ENCODE measurements at places on chromosomes 2 and 18. TPM values are rescaled to one million over a fixed set of nuclear protein-coding genes. Genes with fewer than 3 reads are reported as not detected.

DNA sequence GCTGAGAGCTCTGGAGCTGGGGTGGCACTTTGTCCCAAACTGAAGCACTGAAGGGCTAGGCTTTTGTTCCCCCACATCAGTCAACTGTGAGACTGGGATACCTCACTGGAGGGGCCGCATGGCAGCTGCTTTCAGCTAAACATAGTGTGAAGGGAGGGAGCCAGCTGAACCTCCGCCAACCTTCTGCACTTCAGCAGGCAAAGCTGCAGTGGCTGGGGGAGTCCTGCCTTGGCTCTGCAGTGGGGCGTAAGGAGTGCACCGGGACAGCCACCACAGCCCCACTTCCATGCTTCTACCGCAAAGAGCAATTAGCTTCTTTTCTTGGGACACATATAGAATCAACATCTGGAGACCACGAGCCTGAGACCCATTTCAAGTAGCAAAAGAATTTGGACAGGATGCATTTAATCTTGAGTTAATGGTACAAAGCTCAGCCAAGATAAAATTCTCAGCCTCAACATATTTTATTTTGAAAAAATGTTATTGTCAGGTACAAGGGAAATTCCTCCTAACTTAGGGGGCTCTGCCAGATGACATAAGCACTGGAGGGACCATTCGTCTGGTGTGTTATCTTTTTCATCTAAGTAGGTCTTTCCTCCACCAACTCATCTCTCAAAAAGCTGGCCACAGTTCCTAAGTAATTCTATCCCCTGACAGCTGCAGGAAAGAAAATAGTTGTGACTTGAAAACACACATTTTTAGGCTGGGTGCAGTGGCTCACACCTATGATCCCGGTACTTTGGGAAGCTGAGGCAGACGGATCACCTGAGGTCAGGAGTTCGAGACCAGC lies 25.6 kb upstream of the MYCN start:
- no peak for DNase-seq

GRCh38 chr2:206396211-206396610 lies 47.1 kb upstream of the ADAM23 start:
- no peak for DNase-seq

DNA sequence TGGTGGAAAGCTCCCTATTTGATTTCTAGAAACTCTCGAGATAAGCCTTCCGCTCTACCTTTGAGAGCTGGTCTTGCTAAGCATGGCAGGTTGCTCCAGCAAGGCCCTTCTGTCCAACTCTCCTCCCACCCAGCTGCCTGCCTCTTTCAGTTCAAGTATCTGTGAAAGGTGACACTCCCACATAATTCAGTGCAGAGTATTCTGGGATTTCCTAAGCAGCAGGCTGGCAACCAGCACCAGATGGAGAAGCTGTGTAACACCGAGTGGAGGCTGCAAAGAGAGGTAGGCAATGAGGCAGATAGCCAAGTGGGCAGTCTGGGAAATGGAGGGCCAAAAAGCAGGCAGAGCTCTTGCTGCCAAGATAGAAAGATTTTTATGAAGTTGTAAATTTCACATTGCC lies 88.4 kb upstream of the CAVIN2 start:
- no peak for DNase-seq

GRCh38 chr18:75418293-75419005 lies 9.1 kb downstream of the SMIM21 start:
- no peak for DNase-seq

DNA sequence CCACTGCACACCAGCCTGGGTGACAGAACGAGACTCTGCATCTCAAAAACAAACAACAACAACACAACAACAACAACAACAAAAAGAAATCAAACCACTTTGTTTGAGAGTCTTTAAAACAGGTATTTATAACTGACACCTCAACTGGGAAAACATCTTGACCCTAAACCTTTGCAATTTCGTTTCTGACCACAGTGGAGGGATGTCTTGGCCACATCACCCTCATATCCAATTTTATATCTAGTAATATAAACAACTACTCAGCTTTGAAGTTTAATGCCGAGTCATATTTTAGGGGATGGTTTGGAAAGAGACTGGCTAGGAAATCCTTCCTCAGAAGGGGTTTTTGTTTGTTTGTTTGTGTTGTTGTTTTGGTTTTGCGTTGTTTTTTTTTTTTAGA lies 37.8 kb upstream of the RMDN2 start:
- DNase-seq = no peak

- no peak for DNase-seq
These were observed 19.3 kb downstream of the FBLN7 start for GRCh38 chr2:112157472-112157871.

GRCh38 chr18:48973731-48974130 lies 23.0 kb upstream of the SMAD7 start:
- no peak for DNase-seq

DNA sequence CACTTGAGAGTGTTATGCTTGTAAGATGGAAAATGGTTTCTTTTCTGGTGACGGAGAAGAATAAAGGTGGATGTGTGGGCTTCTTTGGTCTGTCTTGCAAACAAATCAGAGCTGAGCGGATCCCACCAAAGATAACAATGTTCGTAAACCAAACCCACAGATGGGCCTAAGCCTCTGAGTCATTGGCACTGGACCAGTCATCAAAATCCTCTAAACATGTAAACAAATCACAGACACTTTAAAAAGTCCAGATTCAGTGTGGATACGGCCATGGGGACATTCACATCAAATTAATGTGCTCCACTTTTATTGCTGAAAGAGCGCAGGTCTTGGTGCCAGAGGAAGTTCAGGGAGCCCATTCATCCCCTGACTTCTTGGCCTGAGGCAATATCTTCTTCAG lies 60.5 kb upstream of the TMEM200C start:
- DNase-seq = no peak

- no peak for DNase-seq
These were observed 11.8 kb downstream of the IGFBP2 start for GRCh38 chr2:216644842-216645635.

DNA sequence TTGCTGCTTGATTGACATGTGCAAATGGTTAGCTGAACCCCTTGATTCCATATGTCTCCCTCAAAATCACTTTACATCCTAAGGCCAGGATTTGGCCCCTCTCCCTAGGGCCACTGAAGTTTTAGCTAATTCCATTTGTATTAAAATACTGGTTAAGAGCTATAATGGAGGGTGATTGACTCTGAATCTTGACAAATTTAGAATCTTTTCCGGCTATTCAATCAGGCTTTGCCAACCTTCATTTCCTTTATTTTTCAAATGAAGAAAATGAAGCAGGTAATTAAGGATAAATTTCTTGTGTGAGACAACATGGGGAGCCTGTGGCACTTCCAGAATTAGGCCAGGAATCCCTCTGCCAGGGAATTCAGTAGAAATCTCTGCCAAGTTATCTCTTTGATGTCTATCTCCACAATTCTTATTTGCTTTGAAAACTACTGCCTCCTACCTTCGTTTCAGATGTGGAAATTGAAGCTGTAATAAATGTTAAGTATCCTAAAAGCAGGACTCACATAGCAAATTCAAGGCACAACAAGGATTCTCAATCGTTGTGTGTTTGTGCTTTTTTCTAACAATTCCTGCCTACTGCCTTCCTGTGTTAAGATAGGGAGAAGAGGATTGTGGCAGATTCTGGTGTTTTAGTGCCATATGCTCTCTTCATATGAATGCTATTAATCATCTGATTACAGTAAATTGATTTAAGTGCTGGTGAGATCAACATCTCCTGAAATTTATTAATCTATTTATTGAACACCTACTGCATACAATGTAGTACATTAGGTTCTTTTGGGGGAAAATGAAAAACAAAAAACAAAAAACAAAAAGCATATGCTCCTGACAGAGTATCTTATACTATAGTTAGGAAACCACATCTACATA lies 47.8 kb upstream of the MAP4K3 start:
- DNase-seq = no peak

GRCh38 chr2:217184242-217184641 lies 324.4 kb upstream of the TNP1 start:
- no peak for DNase-seq

DNA sequence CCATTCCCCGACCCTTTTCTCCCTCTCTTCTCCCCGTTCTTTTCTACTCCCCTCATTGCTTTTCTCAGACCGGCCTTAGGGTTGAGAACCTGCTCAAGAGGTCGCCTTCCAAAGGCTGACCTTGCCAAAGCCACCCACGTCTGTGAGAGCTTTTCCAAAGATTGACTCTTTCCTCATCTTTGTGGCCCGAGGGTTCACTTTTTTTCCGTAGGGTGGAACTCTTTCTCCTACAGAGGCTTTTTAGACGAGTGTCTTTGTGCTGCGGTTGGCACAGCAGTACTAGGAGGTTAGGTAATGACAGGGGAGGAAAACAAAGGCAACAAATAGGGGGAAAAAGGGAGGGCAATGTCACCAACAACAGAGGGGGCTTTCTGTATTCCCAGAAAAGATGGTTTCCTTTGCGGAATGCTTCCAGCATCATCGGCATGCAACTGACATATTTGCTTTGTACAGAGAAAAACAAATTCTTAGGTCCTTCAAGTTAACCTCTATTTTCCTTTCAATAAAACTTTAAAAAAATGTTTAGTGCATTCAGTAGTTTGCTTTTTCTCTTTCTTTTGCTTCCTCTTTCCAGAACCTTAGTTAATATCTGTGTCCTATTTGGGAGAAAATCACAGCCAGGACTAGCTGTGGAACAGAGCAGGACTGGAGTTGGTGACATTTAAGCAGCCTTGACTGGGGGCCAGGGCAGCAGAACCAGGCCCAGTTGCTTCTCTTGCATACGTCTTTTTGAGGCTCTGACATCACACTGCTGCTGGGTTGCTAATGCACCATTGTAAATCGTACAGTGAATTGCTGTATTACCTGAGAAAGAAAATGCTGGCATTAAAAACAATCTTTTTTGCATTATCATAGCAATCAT lies 188.1 kb upstream of the FANCL start:
- peak; percentile 59 for DNase-seq

DNA sequence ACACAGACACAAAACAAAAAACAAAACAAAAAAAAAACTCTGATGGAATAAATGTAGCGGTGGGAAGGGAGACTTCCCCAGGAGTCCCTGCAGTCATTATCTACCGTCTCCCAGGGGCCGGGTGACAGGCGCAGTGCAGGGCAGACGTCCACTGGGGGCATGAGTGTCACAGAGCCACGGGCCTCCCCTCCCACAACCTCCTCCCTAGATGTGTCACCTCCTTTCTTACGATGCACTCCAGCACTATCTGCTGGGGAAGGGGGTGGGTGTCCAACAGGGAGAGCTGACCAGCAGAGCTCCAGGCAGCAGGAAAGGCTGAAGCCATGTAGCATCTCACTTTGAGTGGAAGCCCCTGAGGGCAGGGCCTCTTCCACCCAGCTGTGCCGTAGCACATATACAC lies 84.5 kb downstream of the LONRF2 start:
- DNase-seq = no peak

- no peak for DNase-seq
These were observed 79.0 kb upstream of the ID2 start for GRCh38 chr2:8602809-8603208.

GRCh38 chr2:51350100-51350499 lies 318.2 kb upstream of the NRXN1 start:
- DNase-seq = peak; percentile 38

DNA sequence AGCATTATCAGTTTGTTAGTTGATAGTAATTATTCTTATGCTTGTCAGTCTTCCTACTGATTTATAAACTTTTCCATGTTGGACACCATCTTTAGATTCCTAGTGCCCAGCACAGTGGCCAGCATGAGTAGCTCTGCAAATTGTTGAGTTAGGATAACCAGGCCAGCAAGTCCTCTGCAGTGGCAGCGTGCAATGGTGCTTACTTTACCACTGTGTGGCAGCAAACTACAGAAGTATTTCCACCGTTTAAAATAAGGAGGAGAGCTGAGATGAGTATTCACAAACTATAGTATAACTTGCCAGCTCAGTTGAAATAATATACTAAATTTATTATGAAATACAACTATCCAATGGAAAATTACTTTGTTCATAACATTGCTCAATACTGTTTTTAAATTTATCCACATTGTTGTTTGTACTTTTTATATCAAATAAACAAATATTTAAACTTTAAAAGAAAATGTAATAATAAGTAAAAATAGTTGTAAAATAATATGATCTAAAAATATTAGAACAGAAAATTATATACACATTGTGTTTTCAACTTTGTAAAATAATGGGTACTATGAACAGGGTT lies 9.3 kb upstream of the THADA start:
- peak; percentile 50 for DNase-seq

DNA sequence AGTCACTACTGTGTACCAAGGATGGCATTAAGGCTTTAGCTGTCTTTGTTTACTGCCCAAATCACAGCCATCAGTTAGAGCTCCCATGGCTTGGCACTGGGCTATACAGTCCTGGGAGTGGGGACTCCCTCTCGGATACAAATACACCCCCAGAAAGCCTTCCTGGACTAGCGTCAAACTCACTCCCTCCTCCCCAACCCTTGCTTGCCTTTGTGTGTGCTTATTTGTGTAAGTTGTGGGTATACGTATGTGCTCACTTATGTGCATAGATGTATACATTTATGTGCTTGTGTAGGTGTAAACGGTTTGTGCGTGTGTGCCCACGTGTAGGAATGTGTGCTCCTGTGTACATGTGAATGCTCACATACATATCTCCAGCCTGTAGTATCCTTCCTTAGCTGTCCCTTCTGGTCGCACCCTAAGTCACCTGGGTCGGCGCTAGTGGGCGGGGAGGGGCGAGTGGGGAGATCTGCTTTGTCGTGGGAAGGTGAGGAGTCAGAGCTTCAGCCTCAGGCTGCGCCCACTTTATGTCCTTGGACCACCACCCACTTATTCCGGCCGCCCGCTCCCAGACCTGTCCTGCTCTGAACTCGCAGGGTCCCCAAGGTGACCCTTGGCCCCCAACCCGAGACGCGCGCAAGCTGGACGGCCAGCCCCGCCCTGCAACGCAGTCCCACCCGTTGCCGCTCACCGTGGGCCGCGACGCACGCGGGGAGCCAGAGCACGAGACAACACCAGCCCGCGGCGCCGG lies 461 bp downstream of the PRADC1 start:
- no peak for DNase-seq

DNA sequence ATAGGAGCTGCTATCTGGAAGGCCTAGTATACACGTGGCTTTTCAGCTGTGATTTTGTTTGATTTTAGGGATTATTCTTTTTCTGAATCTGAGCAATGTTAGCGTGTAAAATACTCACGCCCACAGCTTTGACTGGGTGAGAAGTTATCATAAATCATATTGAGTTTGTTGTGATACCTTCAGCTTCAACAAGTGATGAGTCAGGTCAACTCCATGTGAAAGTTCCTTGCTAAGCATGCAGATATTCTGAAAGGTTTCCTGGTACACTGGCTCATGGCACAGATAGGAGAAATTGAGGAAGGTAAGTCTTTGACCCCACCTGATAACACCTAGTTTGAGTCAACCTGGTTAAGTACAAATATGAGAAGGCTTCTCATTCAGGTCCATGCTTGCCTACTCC lies at the start of gene GKN1:
Gene GKN1 (plus strand): TSS at position 386 of the 400 bp plus-strand sequence. CDS start 42 bp downstream, outside the sequence.
- no peak for DNase-seq

- peak; percentile 8 for DNase-seq
These were observed 74.8 kb downstream of the ARHGEF4 start for GRCh38 chr2:130911482-130911881.

GRCh38 chr2:143263066-143263625 lies 133.9 kb downstream of the ARHGAP15 start:
- peak; percentile 9 for DNase-seq

- peak; percentile 81 for DNase-seq
These were observed 103.4 kb downstream of the TNS1 start for GRCh38 chr2:217899231-217900009.

- DNase-seq = peak; percentile 100
These were observed 139.9 kb upstream of the ZEB2 start for GRCh38 chr2:144659731-144660275.

MAIP1 gene
- total RNA-seq = 17.7 TPM

REG1B gene
- not detected for total RNA-seq

SUCLG1 gene
- 87.2 TPM for total RNA-seq

ELP2 gene
- total RNA-seq = 100 TPM

INSIG2 gene
- total RNA-seq = 15.0 TPM

KANSL1L gene
- total RNA-seq = 9.8 TPM

OR6B3 gene
- total RNA-seq = not detected

SPATS2L gene
- total RNA-seq = 67.5 TPM

All from MCF 10A (cell line).